H1 (cell line): ENCODE measurements at places on chromosomes 2 and 18.

- DNase-seq, result no peak
Measured at GRCh38 chr2:15517793-15518192, 43.3 kb downstream of the NBAS start.

GRCh38 chr2:143524119-143524553 is 394.9 kb downstream of the ARHGAP15 start:
- DNase-seq, result no peak

DNA sequence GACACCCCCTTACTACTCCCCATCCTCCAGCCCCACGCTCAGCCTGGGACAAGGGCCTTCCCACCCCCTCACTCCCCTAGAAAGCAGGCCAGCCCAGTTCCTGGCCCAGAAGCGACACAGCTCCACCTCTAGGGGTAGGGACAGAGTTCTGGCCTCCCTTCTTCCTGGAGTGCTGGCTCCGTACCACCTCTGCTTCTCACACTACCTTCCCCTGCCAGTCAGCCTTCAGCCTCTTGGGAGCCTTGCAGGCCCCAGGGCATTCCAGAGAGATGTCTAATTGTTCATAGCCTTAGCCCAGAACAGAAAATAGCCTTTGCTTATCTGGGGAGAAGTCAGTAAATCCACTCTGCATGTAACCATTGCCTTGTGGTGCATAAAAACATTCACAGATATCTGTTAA is 13.1 kb upstream of the CATIP start:
- DNase-seq, result no peak

DNA sequence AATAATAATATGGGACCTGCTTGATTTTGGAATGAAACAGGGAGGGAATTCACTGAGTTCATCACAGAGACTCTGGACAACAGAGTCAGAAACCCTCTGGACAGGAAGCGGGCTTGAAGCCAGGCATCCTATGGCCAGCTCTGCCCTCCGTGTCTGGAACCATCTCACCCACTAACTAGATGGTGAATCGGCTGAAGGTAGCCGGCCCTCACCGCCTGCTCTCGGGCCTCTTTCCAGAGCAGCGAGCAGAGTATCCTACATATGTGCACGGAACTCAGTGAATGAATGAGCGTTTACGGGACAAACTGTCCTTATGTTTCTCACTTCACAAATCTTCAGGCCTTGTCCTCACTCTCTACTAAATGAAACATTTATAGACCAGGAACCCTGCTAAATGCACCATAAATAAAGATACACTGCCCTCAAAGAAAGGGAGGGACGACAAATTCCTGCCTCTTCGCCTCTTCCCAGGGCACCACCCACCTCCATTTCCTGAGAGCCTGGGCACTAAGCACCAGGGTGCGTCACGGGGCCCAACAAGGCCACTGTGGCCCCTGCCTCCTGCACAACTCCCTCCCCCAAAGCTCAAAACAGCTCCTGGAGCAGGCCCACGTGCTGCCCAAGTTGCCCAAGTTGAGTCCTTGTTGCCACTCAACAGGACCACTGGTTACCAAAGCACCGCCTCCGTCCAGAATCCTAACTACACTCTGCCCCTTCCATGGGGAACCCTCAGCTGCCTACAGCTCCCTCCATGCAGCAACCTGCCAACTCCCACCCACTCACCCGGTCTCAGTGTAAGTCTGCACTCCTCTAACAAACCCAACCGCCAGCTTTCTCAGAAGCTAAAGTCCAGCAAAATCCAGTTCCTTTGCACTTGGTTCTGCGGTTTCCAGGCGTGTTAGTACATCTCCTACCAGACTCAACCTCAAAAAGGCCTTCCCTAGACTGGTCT is 1.7 kb downstream of the TBC1D8 start:
- no peak for DNase-seq

DNA sequence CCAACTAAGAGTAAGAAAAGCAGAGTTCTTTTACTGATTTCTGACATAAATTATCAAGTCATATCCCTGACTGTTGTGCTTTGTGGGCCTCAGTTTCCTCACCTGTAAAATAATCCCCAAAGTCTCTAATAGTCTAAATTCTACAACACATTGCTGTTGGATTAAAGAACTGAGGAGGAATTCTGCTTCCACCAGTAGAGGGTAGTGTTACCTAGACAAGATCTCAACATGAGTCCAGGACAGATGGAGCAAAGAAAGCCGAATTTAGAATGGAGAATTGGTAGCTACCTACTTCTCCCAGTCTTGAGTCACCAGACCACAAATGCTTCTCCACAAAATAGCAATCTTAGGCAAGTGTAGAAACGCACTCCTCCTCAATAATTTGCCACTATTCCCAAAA is 462.5 kb upstream of the FSHR start:
- no peak for DNase-seq

DNA sequence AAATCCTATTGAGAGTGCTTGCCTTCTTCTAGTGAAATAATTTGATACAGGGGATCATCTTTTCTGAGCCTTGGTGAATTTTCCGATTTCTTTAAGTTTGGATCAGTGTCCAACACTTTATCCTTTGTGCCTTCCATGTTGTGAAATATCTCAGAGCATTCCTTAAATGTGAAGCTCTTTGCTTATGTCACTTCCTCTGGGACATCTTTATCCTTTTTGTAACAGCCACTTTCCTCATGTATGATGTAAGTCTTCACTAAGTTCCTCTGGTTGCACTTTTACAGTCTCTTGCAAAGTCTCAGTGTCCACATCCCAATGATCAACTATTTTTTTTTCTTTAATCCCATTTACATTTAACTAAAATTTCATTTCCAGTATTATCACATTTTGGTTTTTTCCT is 254.2 kb downstream of the EN1 start:
- DNase-seq, result no peak

- no peak for DNase-seq
Measured at GRCh38 chr18:9987345-9987744, 73.5 kb downstream of the VAPA start.

- DNase-seq, result no peak
Measured at GRCh38 chr2:163338270-163338669, 397.5 kb downstream of the FIGN start.

DNA sequence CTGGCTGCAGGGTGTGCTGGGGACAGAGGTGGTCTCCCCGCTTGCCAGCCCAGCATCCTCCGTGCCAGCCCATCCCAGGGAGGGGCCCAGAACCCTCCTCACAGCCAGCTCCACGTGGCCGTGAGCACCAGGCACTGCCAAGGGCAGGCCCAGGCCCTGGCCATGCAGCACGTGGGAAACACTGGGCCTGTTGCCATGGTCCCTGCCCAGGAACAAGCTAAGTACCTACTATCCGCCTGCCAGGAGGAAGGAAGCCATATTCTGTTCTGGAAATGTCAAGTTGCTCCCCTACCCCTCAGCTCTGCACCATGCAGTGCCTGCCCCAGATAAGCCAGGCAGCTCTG is 250.6 kb downstream of the CYP26B1 start:
- no peak for DNase-seq

DNA sequence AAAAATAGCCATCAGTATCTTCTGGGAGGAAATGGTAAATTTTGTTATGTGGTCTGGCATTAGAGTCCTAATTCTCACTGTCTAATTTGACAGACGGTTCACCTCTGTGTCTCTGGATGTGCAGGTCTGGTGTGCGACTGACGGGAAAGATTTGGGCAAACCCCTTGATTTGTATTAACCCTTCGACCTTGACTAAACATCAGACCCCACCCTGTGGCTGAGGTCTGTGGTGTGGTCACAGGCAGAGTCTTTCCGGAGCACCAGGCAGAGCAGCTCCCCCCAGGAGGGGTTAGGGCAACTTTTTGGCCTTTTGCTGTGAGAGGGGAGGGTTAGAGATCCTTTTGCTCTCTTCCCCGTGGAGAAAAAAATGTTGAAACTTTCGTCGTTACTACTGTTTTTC is 6.4 kb downstream of the TWIST2 start:
- DNase-seq, result no peak

- DNase-seq, result no peak
Measured at GRCh38 chr2:30860726-30861125, 53.5 kb upstream of the CAPN13 start.

DNA sequence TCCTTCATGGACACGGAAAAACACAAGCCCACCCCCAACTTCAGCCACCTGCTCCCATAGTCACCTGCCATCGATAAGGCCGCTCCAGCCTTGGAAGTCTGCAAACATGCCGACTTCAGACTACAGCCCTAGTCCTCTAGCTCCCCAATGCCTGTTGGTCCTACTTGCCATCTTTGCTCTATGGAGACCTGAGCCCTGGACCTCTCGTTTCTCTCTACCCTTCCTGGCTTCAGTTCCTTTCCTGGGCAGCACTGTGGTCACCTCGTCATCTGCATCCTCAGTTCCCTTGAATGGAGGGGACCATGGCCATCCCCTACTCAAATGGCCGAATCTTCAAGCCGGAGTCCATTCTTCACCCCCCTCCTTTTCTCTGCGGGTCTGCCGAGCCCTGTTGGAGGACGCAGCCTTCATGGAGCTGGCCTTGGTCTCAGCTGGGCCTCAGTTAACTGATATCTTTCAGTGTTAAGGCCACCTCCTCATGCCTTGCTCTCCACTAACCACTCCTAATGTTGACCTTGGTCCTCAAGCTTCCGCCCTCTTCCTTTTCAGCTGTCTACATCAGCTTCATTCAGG is 47.7 kb upstream of the GBX2 start:
- DNase-seq, result no peak

GRCh38 chr18:22047485-22047884 is 121.9 kb upstream of the GATA6 start:
- no peak for DNase-seq
